ENCODE measurements at places on chromosomes 5 and 9.

GRCh38 chr5:125848751-125849150, 574.5 kb upstream of the GRAMD2B start:
- no peak for DNase-seq

DNA sequence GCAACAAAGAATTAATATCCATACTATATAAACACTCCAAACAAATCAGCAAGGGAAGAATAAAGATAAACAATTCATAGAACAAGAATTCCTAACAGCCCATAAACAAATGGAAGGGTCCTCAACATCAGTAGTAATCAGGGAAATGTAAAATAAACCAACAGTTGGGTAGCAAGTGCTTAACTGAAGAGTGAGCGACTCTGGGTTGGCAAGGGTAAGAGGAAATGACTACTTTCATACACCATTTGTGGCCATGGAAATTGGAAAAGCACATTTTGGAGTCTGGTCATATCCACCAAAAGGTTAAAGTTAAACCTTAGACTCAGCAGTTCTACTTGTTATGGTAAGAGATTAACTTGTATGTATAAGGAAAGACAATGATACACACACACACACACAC, 17.4 kb upstream of the RORB start:
- no peak for DNase-seq

DNA sequence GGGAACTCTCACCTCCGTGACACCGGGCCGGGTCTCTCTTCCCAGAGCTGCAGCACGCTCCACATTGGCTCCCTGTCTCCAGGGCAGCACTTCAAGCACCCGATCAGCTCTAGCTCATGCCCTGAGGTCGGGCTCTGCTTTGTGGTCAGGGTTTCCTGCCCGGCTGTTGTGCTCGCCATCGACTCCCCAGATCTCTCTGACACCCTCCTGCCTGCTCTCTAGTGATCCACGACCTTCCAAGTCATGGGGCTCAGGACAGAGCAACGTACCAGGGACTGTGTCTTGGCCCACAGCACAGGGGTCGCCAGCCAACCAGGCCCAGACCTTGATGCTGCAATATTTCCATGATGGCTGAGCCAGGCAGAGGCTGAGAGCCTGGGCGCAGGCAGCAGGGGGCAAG, 45.1 kb downstream of the PRRT1B start:
- DNase-seq = no peak

DNA sequence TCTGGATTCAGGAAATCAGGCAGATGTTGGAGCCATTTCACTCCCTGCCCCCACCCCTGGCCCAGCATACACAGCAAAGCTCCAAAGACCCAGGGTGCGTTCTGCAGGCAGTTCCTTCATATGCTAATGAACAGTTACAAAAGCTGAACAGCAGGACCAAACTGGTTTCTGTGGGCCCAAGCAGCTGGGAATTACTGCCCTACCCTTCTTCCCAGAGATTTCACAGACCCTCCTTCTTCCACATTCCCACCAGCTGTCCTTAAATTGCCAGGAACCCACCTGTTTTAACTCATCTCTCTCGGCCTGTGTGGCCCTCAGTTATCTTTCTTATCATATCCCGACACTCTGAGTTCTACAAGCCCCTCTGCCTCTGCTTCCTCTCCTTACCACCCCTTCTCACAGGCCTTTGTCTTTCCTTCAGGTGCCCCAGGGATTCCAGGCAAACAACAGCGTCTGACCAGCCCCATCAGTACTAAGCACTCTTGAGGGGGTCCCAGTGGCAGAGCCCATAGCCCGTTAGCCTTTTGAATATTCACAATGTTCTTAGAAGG, 10.6 kb upstream of the F2RL1 start:
- DNase-seq = no peak

GRCh38 chr9:92590377-92590776, 54.6 kb upstream of the ECM2 start:
- DNase-seq = no peak

DNA sequence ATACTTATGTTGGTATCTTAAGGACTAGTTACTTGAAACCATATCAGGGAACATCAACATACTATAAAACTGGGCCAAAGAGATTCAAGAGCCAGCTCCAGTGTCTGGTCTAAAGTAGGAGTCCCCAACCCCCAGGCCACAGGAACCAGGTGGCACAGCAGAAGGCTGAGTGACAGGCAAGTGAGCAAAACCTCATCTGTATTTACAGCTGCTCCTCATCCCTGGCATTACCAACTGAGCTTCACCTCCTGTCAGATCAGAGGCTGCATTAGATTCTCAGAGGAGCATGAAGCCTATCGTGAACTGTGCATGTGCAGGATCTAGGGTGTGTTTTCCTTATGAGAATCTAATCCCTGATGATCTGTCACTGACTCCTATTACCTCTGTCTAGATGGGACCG, 581.6 kb upstream of the CDH9 start:
- DNase-seq = no peak

- no peak for DNase-seq
Observed at GRCh38 chr9:18235181-18235908, 238.6 kb upstream of the ADAMTSL1 start.

- DNase-seq = peak; percentile 91
Observed at GRCh38 chr9:92716557-92716956, 46.6 kb upstream of the IPPK start.

DNA sequence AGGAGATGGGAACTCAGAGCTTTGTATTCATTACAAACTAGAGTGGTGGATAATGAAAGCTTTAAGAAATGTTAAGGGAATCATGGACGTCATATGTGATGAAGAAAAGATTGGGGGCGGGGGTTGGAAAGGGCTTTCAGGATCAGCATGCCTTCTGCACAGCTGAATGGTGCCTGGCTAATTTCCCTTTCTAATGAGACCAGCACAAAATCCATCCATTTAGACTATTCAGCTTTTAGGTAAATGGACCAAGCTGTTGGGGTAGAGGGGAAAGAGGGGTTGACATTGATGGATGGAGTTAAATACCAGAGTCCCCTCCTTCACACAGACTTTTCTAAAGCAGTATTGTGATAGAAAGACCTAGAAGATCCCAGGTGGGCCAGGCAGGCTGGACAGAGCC, 737.9 kb upstream of the WWC1 start:
- no peak for DNase-seq

- DNase-seq = no peak
Observed at GRCh38 chr5:65263321-65263720, 218.4 kb downstream of the ADAMTS6 start.

DNA sequence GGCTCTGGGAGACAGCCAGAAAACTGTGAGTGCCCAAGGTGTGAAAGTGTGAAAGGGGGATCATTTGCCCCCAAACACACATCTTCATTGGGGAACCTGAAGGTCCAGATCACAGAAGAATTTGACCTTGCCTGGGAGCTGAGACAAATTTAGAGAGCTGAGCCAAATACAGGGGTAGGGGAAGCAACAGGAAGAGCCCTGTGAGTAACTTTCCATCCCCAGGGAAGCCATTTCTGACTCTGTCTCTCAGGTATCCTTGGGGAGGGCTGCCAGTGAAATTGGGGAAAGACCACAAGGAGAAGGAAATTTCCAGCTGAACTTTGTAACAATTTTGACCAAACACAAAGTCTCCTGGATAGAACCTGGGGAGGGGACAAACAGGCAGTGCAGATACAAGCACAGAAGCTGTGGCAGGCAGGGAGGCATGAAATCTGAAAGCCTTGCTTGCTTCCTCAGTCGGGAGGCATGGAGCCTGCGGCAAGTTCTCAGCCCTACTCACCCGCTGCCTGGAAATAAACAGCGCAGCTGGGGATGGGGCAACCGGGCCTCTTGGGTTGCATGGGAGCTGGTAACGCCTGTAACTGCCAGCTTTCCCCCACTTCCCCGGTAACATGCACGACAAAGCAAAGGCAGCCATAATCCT, 31.5 kb upstream of the ZCCHC9 start:
- DNase-seq = no peak

- DNase-seq = peak; percentile 36
Observed at GRCh38 chr5:134555890-134556311, 30.4 kb downstream of the JADE2 start.

- no peak for DNase-seq
Observed at GRCh38 chr9:91948101-91948596, 1.9 kb downstream of the ROR2 start.

DNA sequence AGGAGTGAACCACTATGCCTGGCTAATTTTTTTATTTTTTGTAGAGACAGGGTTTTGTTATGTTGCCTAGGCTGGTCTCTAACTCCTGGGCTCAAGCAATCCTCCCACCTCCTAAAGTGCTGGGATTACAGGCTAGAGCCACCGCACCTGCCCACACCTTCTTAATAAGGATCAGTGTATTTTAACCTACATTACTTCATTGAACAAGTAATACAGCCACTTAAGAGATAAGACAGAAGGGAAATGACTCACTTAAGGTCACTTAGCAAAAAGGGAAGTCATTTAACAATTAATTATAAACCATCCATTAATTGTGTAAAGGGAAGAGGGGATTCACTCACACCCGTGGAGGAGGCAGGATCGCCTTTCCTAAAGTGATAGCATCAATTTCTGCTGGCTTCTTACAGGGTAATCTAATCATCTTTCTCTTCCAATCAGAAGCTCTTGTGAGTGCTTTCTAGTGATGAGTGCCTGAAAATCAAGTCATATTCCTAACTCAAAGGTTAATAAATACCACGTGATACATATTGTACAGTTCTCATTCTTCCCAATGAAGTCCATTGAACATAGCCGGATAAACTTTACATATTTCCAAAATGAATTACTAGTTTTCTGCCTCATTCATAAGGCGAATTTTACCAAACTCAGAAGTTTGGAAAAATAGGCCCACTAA, 3.5 kb downstream of the FBXW11 start:
- no peak for DNase-seq

- DNase-seq = no peak
Observed at GRCh38 chr5:57302643-57303042, 128.8 kb downstream of the GPBP1 start.

- no peak for DNase-seq
Observed at GRCh38 chr5:140245341-140245740, 57.6 kb downstream of the PFDN1 start.

DNA sequence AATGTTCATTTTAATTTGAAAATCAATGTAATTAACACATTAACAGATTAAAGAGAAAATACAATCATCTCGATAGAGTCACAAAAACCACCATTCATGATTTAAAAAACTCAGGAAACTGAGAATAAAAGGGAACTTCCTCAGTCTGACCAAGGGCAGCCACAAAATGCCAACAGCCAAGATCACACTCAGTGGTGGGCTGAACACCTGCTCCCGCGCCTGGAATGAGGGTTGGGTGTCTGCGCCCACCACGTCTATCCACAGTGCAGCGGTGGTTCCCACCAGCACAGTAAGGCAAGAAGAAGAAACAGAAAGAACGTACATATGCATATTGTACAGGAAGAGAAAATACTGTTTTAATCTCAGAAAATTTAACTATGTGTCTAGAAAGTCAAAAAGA, 11.7 kb upstream of the NSMF start:
- DNase-seq = no peak

DNA sequence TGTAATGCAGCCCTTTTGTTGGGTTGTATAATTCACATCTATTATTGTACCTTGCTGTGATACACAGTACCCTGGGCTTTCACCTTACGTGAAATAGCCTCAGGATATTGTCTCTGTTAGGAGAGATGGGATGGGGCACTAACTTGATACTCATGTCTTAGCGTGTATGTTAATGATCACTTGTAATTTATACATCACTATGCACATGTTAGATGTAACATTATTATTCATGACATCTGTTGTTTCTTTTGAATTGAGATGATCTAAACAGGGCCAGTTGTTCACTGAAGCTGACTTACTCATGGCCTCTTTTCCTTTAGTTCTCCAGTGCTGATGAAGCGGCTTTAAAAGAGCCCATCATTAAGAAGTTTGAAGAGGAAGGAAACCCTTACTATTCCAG, 65.2 kb downstream of the MCCC2 start:
- no peak for DNase-seq

DNA sequence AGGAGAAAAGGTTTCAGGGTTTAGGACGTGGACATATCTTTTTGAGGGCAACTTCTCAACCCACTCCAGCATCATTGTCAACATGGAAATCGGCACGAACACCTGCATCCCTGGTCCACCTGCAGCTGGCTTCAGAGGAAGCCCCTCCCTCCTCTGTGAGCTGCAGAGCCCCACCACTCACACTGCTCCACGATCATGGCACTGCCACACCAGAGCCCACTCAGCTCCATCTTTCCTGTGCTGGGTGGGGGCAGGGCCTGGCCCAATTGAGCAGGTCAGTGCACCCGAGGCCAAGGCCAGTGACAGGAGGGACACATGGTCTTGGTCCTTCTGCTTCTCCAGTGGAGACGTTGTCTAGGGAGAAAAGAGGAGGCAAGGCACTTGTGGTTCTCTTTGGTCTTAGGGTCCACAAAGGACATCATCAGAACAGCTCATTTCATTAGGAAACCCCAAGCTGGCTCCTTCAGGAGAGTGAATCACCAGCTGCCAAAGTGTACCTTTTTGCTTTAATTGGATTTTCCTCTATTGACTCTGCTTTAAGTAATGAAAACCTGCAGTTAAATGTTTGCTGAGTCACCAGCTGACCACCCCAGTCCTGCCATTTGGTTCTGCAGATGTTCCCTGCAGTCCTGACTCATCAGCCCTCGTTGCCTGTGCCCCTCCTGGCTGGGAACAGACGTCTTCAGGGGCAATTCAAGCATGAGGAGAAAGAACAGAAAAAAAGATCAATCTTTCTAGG, 56.2 kb downstream of the UBE2QL1 start:
- DNase-seq = no peak

DNA sequence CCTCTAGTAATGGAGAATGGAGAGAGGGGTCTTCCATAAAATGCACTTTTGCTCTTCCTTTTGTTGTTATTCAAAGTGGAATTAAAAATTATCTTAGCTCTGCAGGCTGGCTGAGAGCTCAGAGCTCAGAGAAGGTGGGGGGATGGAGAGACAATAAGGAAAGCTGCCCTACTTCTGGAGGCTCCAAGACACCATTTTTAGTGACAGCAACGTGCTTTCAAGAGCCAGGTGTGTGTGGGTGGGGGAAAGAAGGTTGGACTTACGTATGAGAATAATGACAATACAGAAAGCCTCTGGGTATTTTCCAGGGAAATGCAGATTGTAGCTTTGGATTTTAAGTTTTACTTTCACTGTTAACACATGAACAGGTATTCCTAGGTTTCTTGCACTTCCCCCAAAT, 173.9 kb downstream of the TRPM3 start:
- DNase-seq = no peak

DNA sequence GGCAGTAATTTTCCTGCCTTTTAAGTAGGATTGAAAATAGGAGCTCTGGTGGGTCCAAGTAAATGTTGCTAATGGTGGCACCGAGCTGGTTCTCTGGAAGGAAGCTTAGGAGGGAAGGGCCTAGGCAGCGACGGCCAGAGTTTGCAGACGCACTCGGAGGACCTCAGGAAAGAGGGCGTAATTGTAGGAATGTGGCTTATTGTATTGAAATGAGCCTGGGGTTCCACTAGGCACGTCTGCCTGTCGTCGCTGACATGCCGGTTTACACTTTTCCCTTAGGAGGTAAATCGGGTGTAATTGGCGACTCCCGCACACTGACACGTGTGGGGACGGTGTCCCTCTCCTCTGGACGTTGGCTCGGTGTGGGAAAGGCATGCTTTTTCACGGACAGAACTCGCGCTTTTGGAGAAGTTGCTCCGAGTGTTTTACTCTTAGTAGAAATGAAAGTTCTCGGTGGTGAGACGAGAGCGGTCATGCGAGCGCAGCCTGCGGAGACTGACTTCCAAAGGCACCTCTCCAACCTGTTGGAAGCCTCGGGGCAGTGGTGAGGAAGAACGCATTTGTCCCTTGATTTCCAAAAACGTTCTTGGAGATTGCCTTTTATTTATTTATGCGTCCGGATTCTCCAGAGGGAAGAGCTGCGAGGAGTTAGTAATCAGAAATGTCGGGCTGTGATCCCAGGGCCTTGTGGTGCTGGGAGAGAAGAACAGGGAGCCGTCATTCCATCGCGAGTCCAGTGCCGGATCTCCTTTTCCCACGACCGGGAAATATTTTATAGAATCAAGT, 1.3 kb downstream of the NR4A3 start:
- DNase-seq = no peak

Measured in omental fat pad (tissue), 4 donors.